GM12892 (cell line): ENCODE measurements at places on chromosomes 6 and 20.

- DNase-seq, result no peak
Observed at GRCh38 chr6:70103798-70104197, 199.1 kb downstream of the COL9A1 start.

DNA sequence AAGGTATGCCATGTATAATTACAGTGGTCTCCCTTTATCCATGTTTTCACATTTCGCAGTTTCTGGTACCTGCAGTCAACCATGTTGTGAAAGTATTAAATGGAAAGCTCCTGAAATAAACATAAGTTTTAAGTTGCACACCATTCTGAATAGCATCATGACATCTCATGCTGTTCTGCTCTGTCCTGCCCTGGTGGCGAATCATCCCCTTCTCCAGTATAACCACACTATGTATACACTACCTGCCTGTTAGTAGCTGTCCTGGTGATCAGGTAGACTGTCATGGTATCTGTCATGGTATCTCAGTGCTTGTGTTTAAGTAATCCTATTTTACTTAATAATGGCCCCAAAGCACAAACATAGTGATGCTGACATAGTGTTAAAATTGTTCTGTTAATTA is 97.1 kb downstream of the ZFAND3 start:
- no peak for DNase-seq

DNA sequence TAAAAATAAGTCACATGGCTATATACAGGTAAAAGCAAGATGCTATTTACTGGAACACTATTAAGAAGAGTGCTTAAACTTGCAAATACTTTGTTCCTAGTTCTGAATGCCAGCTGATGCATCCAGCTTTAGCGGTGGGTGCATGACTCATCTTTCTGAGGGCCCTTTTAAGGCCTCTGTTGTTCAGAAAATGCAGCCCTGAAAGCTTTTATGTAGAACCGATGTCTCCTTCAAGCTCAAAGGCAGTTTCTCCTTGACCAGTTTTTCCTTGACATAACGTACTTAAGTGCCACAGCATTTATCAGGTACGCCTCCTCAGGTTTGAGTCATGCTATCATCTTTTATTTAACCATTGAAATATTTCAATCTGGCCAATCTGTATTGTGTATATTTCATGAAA is 82.8 kb downstream of the MLIP start:
- no peak for DNase-seq

GRCh38 chr20:8094415-8094818 is 37.6 kb upstream of the PLCB1 start:
- DNase-seq, result no peak

DNA sequence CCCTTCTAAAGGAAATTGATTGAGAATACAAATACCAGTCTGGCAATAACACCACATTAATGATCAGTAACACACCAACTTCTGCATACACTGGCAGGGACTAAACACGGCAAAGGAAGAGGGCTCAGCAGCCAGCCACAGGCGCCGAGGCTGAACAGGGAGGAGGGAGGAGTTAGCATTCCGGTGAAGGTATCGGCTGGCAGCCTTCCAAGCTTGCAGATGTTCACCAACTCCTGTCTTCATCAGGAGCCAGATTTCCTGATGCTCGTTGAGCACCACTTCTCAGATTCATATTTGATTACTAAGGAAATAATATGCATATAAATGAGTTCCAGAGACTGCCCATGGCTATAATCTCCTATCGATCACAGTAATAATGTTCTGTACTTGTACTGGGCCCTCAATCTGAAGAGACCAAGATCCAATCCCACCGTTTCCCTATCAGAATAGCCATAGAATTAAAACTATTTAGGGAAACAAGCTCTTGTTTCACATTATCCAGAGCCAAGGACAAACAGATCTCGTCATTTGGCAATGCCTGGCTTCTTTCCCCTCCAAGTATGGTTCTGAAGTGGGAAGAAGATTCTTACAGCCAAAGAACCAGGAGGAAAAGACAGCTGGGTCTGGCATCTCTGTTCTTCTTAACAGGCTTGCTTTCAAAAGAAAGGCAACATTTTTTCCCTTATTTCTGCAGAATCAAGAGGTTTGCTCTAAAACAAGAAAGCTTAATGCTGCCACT is 42.2 kb downstream of the GFOD1 start:
- DNase-seq, result no peak

GRCh38 chr6:38646166-38646878 is 6.6 kb upstream of the BTBD9 start:
- no peak for DNase-seq

DNA sequence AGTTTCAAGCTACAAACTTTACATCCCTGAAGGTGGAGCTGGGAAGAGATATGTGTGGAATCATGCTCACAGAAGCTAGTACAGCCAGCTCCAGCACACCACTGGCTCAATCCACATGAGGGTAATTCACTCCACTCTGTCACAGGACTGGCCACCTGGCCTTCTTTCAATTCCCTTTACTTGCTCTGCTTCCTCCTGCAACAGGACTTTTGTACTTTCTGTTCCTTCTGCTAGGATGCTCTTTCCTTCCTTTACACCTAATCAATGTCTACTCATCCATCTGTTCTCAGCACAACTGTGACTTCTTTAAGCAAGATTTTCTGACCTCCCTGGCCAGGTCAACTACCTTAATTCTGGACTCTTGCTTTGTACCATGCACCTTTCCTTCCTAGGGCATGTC is 39.4 kb upstream of the MYB start:
- DNase-seq, result no peak

GRCh38 chr6:156191895-156192294 is 585.3 kb upstream of the ARID1B start:
- no peak for DNase-seq

DNA sequence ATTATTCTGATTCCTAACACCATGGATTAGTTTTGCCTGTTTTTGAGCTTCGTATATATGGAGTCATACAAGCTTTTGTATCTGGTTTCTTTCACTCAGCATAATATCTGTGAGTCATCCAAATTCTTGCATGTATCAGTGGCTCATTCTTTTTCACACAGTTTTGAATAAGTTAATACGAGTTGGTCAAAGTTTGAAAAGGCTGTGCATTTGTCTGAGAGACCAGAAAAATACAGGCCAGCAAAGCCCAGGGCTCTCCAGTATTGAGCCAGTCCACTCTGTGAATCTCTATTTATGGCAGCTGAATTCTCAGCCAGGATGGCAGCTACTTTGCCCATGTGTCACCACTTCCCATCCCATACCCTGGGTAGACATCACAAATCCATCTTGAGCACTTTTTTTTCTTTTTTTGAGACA is 7.2 kb upstream of the CHMP4B start:
- DNase-seq, result no peak

DNA sequence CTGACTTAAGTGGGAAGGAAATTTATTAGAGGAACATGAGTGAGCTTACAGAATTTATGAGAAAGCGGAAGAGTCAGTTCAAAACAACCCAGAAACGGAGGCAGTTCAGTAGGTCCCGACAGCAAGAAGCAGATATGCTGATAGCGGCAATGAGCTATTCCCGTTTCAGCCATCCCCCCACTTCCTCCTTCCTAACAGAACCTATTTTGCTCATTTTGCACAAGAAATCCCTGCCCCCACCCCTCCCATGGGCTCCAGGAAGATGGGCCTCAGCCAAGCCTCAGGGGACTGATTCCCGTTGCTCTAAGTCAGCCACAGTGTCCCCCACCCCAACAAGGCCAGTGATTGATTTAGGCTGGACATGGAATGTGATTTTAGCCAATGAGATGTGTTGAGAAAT is 157.5 kb downstream of the CEBPB start:
- no peak for DNase-seq

DNA sequence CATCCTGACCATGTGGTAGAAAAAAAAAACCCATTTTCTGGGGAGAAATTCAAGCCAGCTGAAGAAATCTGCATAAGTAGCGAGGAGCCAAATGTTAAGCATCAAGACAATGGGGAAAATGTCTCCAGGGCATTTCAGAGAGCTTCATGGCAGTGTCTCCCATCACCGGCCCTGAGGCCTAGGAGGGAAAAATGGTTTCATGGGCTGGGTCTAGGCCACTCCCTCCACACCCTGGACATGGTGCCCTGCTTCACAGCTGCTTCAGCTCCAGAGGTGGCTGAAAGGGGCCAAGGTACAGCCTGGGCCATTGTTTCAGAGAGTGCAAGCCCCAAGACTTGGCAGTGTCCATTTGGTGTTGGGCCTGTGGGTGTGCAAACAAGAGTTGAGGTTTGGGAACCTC is 34.4 kb upstream of the B3GAT2 start:
- no peak for DNase-seq

DNA sequence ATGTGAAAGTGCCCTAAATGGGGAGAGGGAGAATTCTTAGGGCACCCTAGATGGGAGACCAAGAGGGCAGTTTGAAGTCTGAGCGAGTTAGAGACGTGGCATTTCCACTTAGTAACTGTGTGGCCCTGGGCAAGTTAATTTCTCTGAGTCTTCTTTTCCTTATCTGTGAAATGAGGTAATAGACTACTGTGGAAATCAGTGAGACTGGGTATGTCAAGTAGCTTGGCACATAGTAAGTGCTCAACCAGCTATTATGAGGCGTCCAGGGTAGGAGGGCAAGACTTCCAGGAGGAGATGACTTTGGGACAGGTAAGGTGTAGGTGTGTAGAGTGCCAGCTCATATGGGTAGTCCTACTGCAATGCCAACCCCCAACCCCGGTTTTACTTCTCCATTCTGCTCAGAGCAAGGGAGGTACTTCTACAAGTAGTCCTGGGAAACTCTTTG is 770 bp downstream of the KIF3B start:
- DNase-seq, result peak; percentile 48

- DNase-seq, result no peak
Observed at GRCh38 chr20:5642155-5642981, 107.8 kb upstream of the SHLD1 start.

DNA sequence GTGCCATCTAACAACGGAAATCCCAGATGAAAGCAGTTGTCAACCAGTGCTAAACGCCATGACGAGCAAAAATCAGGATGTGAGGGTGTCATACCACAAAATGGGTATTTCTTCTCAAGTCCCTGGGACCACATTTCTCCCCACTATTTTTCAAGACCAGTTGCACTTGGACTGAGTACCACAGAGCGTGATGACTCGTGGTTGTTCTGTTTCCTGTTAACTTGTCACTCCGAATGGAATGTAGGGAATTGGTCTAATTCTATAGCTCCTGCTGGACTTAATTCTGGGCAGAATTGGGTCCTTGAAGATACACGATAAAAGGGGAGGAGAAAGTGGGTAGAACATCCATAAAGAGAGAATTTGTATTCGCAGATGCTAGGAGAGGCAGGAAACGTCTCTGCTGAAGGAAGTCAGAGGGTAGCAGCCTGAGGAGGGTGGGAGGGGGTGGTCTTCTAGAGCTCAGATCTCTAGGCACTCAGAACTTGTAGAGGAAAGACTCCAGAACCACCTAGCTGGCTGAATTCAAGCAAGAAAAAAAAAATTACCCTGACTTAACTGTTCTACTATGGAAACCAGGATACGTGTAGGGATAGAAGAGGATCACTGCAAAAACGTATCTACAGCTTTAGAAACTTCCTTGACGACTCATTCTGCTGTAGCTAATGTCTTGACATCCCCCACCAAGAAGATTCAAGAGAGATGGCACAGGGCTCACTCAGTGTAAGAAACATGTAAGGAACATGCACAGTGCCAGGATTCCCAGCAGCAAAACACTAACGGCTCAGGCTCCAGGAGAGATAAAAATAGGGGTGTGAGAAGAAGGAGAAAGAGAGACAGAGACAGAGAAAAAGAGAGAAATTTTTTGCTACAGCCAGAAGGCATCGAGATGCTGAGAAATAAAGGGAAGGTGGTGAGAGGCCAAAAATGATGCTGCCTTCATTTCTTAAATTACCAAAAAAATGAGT is 494.7 kb downstream of the CD83 start:
- DNase-seq, result no peak
